ENCODE measurements at places on chromosomes 5 and 9. TPM values are rescaled to one million over a fixed set of nuclear protein-coding genes. Genes with fewer than 3 reads are reported as not detected.

PCDHA13 gene
- 1.8 TPM for total RNA-seq

PCDHAC1 gene
- 2.9 TPM for total RNA-seq

SLC46A2 gene
- 0.66 TPM for total RNA-seq

GRCh38 chr5:14028938-14029584, 84.6 kb upstream of the DNAH5 start:
- H3K27me3 ChIP-seq = no peaks in the 10 kb centered on the region
- no peaks in the 10 kb centered on the region for H3K36me3 ChIP-seq
- no peak overlapping the region for H3K27ac ChIP-seq
- no peak overlapping the region for H3K4me3 ChIP-seq

GRCh38 chr9:122609804-122610203, 4.7 kb upstream of the OR1Q1 start:
- H3K27ac ChIP-seq = no peak overlapping the region
- H3K4me3 ChIP-seq = no peak overlapping the region
- H3K36me3 ChIP-seq = no peaks in the 10 kb centered on the region
- no peak for DNase-seq
- no peaks in the 10 kb centered on the region for H3K27me3 ChIP-seq
- H3K4me1 ChIP-seq = no peaks in the 10 kb centered on the region

- peaks cover 5% of the 10 kb centered on the region for H3K4me1 ChIP-seq
- DNase-seq = no peak
- H3K27me3 ChIP-seq = no peaks in the 10 kb centered on the region
- H3K27ac ChIP-seq = no peak overlapping the region
- no peaks in the 10 kb centered on the region for H3K36me3 ChIP-seq
Observed at GRCh38 chr9:13718086-13718485, 438.6 kb upstream of the MPDZ start.

GRCh38 chr9:113187929-113188595, 33.0 kb downstream of the FKBP15 start:
- no peak for DNase-seq
- no peaks in the 10 kb centered on the region for H3K27me3 ChIP-seq
- no peak overlapping the region for H3K4me3 ChIP-seq

- H3K27ac ChIP-seq = no peak overlapping the region
- H3K36me3 ChIP-seq = no peaks in the 10 kb centered on the region
- H3K4me3 ChIP-seq = no peak overlapping the region
- H3K4me1 ChIP-seq = no peaks in the 10 kb centered on the region
- no peaks in the 10 kb centered on the region for H3K27me3 ChIP-seq
Observed at GRCh38 chr5:97628031-97628430, 445.0 kb upstream of the RIOK2 start.

- H3K36me3 ChIP-seq = no peaks in the 10 kb centered on the region
- H3K27ac ChIP-seq = no peak overlapping the region
- no peaks in the 10 kb centered on the region for H3K27me3 ChIP-seq
- DNase-seq = no peak
Observed at GRCh38 chr5:71681296-71681695, 37.8 kb upstream of the CARTPT start.
